ENCODE measurements at places on chromosomes 13 and 19.

DNA sequence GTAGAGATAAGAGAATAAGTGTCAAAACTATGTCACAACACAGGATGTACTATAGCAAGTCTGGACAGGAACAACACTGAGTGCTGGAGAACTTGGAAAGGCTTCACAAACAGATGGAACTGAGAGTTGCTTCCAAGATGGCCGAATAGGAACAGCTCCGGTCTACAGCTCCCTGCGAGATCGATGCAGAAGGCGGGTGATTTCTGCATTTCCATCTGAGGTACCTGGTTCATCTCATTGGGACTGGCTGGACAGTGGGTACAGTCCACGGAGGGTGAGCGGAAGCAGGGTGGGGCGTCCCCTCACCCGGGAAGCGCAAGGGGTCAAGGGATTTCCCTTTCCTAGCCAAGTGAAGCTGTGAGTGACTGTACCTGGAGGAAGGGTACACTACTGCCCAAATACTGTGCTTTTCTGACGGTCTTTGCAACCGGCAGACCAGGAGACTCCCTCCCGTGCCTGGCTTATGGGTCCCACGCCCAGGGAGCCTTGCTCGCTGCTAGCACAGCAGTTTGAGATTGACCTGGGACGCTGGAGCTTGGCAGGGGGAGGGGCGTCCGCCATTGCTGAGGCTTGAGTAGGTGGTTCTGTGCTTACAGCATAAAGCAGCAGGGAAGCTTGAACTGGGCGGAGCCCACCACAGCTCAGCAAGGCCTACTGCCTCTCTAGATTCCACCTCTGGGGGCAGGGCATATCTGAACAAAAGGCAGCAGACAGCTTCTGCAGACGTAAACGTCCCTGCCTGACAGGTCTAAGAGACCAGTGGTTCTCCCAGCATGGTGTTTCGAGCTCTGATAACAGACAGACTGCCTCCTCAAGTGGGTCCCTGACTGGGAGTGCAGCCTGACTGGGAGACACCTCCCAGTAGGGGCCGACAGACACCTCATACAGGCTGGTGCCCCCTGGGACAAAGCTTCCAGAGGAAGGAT lies 46.0 kb downstream of the USP12 start:
- no peak for DNase-seq

- DNase-seq, result peak; percentile 12
Observed at GRCh38 chr13:75307370-75307949, 174.5 kb downstream of the TBC1D4 start.

DNA sequence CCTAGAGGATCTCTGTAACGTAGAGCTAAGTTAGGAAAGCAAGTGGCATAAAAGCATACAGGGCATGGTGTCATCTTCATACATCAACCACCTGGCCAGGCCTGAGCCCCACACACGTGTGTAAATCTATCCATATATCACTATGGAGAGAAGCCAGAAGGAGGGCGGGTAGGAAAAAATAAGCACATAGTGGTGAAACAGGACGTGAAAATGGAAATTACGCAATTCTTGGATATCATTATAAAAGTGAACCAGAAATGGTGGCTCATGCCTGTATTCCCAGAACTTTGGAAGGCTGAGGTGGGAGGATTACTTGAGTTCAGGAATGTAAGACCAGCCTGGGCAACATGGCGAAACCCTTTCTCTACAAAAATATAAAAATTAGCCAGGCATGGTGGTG lies 43.4 kb downstream of the PDCD5 start:
- DNase-seq, result no peak

- no peak for DNase-seq
Observed at GRCh38 chr19:40809358-40810086, 10.5 kb downstream of the EGLN2 start.

GRCh38 chr13:79485014-79485811 lies 4.3 kb downstream of the NDFIP2 start:
- peak; percentile 80 for DNase-seq

DNA sequence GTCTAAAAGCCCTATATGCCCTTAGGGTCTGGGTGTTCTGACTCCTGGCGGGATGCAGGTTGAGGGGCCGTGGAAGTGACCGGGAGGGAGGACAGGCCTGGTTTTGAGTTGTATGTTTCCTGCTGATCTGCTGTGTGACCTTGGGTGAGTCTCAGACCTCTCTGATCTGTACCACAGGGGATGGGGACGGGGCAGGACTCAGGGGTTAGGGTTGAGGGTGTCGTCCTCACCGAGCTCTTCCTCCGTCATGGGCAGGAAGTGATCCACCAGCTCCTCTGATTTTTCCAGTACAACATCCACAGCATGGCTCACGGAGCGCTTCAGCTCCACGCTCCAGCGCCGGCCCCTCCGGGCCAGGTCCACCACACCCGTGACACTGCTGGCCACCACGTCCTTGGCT lies 6.2 kb downstream of the PLIN5 start:
- no peak for DNase-seq

- peak; percentile 54 for DNase-seq
Observed at GRCh38 chr19:4456476-4456842, 1.1 kb downstream of the UBXN6 start.

- DNase-seq, result no peak
Observed at GRCh38 chr19:18059297-18059696, 27.4 kb downstream of the IL12RB1 start.

GRCh38 chr13:51902776-51903175 lies 41.0 kb downstream of the CCDC70 start:
- no peak for DNase-seq

DNA sequence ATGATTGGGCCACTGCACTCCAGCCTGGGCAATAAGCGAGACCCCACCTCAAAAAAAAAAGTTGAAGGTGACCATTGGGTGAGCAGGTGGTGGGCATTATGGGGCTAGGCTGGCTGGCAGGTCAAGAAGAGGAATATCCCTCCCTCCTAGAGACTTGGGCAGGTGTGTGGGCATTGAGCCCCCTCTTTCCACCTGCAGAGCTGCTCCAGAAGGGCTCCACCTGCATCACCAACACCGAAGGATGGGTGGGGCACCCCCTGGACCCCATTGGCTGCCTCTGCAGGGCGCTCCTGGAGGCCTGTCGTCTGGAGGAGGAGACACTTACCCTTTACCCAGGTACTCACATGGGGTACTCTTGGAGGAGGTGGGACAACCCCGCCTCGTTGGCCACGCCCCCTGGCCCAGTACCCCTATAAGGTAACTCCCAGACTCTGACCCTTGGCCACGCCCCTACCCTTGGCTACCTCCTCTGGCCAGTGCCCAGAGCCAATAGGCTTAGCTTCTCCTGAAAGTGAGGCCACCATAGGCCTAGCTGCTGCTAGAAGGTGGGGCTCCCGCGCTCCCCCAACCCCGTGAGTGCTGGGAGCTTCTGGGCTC lies 21.9 kb downstream of the ZSWIM4 start:
- DNase-seq, result no peak

DNA sequence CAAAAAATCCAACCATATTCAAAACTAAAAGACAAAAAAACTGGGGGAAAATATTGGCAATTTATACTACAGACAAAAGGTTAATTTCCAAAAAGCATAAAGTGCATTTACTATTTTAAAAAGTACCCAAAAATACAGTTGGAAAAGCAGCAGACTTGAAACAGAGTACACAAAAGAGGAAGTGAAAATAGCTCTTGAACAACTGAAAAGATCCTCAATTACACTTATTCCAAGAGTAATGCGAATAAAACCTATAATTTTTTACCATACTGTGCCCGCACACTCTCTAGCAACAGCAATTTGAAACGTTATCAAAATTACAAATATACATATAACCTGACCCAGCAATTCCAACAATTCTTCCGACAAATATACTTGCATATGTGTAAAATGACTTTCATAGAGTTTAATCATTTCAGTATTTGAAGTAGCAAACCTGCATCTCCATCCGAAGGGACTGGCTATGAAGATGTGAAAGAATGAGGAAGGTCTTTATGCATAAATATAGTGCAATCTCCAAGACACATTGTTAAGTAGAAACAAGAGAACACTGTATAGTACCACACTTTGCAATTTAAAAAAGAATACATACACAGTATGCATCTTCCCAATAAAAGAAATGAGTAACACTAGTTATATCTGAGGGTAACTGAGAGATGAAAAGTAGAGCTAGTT lies 25.4 kb downstream of the ALG5 start:
- no peak for DNase-seq

GRCh38 chr13:22726726-22727125 lies 454.1 kb upstream of the SGCG start:
- no peak for DNase-seq

- DNase-seq, result no peak
Observed at GRCh38 chr13:105167385-105167784, 1368.1 kb downstream of the EFNB2 start.

DNA sequence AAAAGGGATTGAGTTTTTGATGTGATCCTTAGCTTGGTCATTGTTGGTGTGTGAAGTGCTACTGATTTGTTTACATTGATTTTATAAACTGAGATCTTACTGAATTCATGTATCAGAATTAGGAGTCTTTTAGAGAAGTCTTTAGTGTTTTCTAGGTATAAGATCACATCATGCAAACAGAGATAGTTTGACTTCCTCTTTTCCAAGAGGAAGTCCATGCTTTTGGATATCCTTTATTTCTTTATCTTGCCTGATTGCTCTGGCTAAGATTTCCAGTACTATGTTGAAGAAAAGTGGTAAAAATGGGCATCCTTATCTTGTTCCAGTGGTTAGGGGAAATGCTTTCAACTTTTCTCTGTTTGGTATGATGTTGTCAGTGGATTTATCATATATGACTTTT lies 561.2 kb upstream of the SLITRK1 start:
- DNase-seq, result no peak
